ENCODE measurements at places on chromosomes 13 and 19.
A peak's percentile ranks its signal among the peaks of the same experiment; 100 is the strongest.

- DNase-seq: no peak
These were observed 556.2 kb downstream of the KCTD12 start for GRCh38 chr13:76329866-76330580.

DNA sequence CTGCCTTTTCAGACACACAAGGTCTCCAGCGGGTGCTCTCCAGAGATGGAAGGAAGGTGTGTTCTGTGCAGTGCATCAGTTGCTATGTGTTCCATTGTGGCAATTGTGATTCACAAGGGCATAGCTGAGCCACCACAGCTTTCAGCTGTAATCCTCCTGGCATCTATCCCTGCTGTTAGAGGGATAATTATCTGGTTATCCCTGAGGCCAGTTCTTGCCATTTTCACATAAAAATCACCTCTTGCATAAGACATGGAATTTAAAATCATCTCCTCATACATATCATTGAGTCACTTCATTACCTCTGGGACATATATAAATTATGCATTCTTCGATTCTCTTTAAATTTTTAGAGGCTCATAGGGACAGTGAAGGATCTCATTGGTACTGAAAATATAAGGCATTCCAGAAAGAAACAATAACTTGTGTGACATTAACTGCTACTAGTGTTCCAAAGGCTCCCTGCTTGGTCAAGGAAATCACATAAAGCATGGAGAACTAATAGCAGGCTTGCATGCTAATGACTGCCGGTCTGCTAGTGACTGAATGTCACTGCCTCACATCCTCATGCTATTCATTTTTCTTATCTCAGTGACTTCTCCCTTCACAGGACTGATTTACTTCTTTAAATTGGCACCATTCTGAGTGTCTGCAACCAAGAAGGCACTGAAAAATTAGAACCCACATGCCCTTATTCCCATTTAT, 214.0 kb downstream of the ENOX1 start:
- no peak for DNase-seq

GRCh38 chr13:30720172-30720869, 15.0 kb upstream of the ALOX5AP start:
- peak; percentile 63 for DNase-seq

- no peak for DNase-seq
These were observed 834 bp upstream of the ITGBL1 start for GRCh38 chr13:101451641-101452040.

- DNase-seq: no peak
These were observed 233.4 kb upstream of the CSNK1A1L start for GRCh38 chr13:37338726-37339385.

DNA sequence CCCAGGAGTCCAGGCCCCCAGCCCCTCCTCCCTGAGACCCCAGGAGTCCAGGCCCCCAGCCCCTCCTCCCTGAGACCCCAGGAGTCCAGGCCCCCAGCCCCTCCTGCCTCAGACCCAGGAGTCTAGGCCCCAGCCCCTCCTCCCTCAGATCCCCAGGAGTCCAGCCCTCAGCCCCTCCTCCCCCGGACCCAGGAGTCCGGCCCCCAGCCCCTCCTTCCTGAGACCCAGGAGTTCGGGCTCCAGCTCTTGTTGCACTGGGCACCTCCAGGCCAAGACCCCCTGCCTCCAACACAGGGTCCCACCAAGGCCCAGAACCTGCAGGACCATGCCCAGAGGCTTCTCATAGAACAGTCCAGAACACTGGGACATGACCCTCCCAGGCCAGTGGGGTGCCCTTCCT, 3.8 kb downstream of the ERCC1 start:
- DNase-seq: no peak

DNA sequence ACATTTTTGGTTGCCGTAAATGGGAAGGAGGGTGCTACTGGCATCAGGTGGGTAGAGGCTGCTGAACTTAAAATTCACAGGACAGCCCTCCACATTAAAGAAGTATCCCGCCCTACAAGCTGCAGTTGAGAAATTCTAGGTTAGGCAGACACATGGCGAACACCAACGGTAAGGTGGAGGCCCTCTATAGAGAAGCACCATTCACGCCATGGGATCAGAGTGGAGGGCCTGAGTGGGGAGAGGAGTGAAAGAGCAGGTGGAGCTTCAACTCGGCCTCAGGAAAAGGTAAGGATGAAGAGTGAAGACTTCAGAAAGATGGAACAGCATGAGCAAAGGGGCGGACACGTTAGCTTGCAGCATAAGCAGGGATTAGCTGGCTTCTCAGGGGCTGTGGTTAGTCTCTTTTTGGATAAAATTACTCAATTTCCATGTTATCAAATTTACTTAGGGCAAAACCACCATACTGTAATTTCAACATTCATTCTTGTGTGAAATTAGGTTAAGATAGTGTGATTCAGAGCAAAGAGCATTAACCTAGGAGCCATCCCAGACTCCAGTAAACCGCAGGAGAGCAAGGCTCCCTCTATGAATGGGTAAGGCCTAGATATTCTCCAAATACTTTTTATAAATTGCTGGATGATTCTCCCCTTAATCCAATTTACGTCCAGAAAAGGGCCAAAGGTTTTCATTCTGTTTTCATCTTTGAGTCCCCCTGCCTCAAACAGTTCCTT, 1.2 kb downstream of the EEF1AKMT1 start:
- DNase-seq: peak; percentile 16
